Hematopoietic multipotent progenitor cell treated with erythropoietin and hydrocortisone succinate and interleukin-3 and kit ligand, for 6 days (in vitro differentiated cells): ENCODE measurements at places on chromosomes 2 and 18.

DNA sequence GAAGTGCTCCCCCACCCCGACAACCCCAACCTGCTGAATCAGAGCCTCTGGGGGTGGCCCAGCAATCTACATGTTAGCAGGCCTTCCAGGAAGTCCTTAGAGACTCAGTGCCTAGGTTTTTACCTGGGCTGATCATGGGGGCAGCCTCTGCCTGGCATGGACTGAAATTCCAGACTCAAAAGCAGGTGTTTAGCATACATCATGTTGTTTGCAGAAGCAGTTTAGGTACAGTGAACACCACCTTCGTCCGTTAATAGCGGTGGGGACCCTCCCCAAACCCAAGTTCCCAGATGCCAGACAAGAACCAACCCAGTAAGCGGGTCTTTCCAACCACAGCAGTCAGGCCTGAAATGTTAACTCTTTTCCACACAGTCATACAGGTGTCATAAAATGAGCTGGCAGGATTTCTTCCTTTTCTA, 26.4 kb upstream of the GALR1 start:
- DNase-seq: no peak

GRCh38 chr2:97726261-97727064, 13.1 kb downstream of the ZAP70 start:
- no peak for DNase-seq

DNA sequence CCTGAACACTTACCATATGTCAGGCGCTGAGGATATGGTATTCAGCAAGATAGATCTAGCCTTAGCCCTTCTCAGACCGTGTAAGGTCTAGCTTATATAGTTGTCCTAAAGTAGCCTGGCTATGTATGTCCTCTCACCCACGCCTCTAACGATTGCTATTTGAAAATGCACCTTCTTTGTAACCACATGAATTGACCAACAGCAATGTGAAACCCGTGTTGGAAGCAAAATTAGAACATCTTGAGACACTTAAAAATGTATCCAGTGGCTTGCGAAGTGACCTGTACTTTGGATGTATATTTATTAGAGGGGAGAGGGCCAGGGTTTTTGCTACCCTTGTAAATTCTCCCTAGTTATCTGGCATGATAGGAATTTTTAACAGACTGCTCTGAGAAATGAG, 860.0 kb upstream of the ZEB2 start:
- DNase-seq: no peak

DNA sequence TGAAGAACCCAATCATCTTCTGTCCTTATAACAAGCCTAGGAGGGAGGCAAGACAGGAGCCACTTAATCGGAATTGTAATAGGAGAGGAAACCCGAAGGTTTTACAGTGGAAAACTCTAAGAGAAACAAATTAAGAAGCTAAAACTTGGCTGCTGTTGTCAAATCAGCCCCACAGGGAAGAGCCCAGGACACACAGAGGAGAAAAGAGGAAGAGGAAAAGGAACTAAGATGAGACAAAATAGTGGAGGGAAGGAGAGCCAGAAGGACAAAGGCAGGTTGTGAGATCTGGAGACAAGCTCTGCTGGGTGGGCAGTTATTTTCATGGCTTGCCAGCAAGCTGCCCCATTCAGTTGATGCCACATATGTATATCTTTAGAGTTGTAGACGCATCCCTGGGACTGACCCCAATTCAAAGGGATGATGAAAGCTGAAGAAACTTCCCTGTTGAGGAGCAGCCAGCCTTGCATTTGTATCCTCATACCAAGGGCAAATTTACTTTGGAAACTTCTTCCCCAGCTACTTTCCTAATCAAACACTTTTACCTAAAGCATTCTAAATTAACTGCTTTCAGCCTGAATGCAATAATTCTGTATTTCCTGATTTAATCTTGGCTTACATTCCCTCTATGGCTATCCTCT, 499.8 kb upstream of the MEIS1 start:
- no peak for DNase-seq

GRCh38 chr2:129909651-129910418, 69.6 kb upstream of the RAB6C start:
- no peak for DNase-seq

- DNase-seq: no peak
Observed at GRCh38 chr2:67719351-67719750, 322.2 kb downstream of the ETAA1 start.

DNA sequence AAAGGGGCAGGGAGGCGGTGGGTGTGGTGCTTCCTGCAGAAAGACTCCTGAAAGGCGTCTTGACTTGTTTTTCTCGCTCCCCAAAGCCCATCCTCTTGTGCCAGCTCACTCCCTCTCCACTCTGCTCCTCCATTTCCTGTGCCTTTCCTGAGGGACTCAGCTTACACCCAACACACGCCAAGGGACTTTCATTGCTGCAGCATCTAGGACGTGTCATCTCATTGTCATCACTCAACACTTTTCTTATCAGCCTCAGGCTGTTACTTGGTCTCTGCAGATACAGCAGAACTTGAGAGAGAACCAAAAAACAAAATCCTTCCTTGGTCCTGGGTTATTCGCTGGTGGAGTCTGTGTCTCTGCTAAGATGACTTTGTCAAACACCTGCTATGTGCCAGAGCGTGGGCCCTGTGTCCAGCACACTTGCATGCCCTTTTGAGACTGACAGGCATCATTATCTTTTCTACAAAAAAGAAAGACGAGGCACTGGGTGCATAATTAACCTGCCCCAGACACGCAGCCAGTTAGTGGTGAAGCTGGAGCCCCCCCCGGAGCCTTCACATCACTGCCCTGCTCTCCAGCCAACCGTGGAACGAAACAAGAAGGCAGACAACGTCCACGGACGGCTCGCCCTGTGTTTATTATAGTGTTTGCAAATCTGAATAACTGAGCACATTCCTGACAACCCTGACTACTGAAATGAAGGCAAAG, 261.7 kb upstream of the HDAC4 start:
- no peak for DNase-seq

- DNase-seq: no peak
Observed at GRCh38 chr2:23213196-23213595, 171.8 kb upstream of the KLHL29 start.

DNA sequence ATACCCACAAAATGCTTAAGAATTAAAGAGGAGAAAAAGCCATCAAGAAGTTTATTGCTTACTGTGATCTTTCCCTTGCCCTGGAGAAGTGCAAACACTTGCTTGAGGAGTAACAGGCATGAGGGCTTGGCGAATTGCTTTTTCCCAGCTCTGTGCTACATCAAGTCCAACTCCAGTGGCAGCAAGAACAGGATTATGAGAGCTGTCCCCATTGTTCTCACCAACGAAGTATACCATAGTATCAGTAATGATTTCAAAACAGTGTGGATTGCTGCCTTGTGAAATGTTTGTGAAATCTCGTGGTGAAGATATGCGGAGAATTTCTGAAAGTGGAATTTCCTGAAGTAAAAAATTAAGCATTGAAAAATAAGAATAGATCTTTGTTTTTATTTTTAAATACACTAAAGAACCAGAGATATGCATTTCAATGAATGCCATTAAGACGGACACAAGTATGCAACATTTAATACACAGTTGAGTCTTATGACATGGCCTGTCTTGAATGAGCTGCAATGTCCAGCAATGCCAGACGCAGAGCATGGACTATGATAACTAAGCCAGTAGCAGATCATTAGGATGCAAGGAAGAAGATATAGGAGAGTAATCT, 43.0 kb downstream of the NDUFAF7 start:
- DNase-seq: peak; percentile 27

DNA sequence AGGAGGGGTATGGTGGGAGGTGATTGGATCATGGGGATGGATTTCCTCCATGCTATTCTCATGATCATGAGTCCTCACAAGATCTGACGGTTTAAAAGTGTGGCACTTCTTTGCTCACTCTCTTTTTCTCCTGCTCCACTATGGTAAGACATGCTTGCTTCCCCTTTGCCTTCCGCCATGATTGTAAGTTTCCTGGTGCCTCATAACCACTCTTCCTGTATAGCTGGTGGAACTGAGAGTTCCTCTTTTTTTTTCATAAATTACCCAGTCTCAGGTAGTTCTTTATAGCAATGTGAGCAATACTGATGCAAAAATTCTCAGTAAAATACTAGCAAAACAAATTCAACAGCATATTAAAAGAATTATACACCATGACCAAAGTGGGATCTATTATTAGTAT, 728.5 kb upstream of the SLC8A1 start:
- no peak for DNase-seq

- DNase-seq: no peak
Observed at GRCh38 chr2:164710837-164711765, 89.8 kb upstream of the GRB14 start.

GRCh38 chr2:239866350-239866749, 158.8 kb downstream of the NDUFA10 start:
- DNase-seq: no peak

DNA sequence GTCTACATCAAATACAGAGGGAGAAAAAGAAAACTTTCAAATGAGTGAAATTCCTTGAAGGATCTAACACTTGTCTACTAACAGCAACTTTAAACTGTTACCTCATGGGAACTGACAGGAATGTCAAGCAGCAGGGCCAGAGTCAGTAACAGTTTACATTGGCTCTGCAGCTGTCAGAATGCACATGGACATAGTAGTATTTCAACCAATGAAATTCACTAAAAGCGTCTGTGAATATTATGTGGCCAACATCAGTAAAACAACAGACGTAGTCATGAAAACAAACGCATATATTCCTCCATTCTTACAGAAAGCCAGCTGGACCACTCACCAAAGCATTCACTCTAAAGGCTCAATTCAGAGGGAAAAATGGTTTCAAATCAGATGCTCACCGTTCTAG, 79.3 kb upstream of the RNU4ATAC start:
- no peak for DNase-seq

- DNase-seq: no peak
Observed at GRCh38 chr2:237570776-237571335, 4.5 kb downstream of the PRLH start.

DNA sequence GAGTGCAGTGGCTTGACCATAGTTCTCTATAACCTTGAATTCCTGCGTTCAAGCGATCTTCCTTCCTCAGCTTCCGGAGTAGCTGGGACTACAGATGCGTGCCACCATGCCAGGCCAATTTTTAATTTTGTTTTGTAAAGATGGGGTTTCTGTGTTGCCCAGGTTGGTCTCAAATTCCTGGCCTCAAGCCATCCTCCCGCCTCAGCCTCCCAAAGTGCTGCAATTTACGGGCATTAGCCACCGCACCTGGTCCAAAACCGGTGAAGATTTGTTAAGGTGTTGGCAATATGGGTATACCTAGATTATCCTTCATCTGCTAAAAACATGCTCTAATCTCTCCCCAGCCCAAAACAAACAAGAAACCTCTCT, 1.3 kb upstream of the EIF2AK3 start:
- DNase-seq: no peak

DNA sequence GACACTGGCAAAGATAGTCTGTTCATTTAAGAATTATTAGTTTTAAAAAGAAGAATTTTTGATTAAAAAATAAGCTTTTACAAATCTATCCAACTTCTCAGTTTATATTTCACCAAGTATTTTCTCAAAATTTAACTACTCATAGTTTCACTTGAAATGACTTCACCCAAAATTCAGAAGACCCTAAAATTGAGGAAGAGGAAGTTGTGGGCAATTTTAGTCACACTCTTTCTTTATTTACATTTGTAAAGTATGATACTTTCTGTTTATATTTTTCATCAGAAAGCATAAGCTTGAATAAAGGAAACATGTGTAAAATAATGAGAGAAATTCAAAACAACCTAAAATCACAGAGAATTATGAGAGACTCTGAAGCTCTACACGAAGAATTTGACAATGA, 278.8 kb upstream of the MEIS1 start:
- DNase-seq: no peak

DNA sequence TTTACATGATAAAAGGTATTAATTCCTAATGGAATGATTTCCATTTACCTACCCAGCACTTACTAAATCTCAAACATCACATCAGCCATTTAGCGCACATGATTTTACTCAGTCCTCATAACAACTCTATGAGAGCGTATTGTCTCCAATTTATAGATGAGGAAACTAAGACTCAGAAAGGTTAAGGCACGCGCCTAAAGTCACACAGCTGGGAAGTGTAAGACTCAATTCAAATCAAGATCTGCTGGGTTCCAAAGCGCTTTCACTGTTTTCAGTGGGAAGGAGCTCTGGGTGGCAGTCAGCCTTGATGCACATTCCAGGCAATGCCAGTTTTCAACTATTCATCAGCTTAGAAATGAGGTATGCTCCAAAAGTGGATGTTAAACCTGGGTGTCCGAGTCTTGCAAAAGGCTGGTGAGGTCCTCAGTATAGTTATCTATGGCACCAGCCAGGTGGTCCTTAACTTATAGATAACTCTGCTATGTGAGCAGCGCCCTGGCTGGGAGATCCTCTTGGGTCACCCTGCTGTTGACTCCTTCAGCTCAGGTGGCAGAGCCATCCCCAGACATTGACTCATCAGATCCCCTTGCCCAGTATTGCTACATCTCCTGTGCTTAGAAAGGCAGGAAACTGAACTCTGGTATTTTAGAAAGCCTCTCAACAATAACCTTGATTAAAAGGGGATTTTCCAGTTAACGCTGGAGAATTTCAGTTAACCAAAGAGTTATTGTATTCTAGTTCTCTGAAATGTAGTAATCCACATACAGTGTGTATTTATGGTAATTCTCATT, 47.1 kb downstream of the SLC4A1AP start:
- DNase-seq: no peak

DNA sequence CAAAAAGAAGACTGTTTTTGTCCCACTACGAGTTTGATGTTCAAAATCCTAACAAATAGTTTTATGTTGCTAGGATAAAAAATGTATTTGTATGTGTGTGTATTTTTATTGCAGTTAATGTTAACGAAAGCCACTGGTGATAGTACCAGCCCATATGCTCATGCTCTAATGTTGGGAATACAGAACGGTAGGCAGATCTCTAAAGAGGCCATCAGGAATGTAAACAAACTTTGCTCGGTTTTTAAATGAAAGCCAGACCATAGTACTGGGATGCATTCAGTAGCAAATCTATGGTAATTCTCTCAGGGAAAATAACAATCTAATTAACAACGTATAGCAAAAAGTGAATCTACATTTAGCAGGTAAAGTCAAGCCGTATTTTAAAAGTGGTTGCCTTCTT, 208.1 kb downstream of the NEDD4L start:
- DNase-seq: no peak

- peak; percentile 48 for DNase-seq
Observed at GRCh38 chr2:111022633-111023032, 98.1 kb upstream of the BCL2L11 start.
